Stimulated activated CD8-positive, alpha-beta memory T cell treated with anti-CD3 and anti-CD28 coated beads, Interleukin-4, amount 100 ng/mL, for 1 hour (primary cell): ENCODE measurements at places on chromosomes 12 and 14.

DNA sequence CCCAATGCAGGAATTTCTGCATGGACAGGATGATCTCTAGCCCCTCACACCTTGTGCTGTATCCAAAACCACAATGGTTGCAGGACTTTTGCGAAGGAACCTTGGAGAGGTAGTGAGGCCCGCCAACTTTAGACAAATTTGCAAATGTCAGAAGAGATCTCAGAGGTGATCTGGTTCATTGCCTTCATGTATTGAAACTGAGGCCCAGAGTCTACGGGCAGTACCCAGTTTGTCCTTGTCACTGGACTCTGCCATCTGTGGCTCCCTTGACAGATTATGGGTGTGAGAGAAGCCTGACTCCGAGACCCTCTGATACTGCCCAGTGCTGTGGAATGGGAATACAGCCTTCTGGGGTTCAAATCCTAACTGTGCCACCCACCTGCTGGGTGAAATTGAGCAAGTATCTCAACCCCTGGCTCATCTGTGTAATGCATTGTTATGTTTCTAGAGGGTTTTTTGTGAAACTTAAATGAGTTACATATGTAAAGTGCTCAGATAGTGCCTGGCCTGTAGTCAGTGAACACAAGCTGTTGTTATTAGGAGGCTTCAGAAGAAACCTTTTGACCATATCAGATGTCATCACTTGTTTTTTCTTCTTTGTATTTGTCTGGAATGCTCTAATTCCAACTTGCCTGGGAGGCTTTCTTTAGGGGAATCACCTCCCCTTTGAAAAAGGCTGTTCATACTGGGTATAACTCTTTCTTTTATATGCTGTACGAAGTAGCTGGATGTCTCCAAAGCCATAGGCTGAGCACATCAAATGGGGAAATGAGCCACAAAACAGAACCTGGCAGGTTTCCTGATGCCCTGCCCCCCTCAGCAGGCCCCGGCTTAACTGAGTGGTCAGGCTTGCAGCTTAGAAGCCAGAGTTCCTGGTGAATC, 71.4 kb upstream of the SRSF5 start:
- no peak for DNase-seq

- no peak for DNase-seq
These were observed 170.7 kb upstream of the KITLG start for GRCh38 chr12:88750867-88751543.

- no peak for DNase-seq
These were observed 65.7 kb downstream of the TMEM30B start for GRCh38 chr14:61215222-61216020.

- no peak for DNase-seq
These were observed 5.6 kb downstream of the CDCA4 start for GRCh38 chr14:105015242-105015641.

DNA sequence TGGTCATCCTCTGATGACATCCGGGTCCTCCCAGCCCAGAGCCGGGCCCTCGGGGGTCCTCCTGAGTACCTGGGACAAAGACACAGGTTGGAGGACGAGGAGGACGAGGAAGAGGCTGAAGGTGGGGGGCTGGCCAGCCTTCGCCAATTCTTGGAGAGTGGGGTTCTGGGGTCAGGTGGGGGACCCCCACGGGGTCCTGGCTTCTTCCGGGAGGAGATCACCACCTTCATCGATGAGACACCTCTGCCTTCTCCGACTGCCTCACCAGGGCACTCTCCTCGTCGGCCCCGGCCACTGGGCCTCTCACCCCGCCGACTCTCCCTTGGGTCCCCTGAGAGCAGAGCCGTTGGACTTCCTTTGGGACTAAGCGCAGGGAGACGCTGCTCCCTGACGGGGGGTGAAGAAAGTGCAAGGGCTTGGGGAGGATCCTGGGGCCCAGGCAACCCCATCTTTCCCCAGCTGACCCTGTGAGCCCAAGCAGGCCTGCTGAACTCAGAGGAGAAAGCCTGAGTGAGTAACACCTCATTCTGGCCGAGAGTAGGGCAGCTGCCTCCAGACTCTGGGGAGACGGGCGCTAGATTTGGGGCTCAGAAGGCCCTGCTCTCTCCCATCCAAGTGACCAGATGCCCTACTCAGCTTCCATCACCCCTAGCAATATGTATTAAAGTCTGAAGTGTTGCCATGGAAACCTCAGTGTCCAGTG, 1.3 kb upstream of the P3H3 start:
- no peak for DNase-seq

DNA sequence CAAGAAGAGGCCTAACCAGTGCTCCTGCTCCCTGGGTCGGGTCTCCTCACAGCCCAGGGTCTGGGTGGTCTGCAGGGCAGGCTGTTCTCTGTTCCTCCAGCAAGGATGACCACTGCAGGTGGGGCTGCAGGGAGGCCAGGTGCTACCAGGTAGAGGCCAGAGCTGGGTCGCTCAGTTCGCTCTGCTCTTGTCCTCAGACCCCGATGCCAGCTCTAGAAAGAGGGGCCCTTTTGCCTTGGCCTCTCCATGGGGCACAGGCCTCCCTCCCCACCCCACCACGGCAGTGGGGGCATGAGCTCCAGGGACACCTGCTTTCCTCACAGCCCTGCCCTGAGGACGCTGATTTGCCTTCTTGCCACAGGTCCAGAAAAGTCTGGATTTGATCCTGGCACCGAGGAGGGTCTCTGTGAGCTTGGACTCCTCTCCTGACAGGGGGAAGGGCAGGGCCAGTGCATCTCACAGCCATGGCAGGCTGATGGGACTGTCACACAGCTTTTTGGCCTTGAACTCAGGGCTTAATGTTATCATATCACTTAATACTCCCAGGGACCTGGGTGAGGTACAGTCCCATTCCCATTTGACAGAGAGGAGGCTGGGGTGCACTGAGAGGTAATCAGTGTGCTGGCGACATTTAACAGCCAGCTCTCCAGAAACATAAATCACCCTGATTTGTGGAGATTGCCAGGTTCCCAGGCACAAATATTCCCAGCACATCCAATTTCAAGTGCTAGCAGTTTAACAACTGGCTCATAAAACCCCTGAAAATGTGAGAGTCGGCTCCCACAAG, 273.0 kb upstream of the SFSWAP start:
- DNase-seq, result no peak

- DNase-seq, result no peak
These were observed 37.7 kb upstream of the FOXJ2 start for GRCh38 chr12:7994731-7995205.

DNA sequence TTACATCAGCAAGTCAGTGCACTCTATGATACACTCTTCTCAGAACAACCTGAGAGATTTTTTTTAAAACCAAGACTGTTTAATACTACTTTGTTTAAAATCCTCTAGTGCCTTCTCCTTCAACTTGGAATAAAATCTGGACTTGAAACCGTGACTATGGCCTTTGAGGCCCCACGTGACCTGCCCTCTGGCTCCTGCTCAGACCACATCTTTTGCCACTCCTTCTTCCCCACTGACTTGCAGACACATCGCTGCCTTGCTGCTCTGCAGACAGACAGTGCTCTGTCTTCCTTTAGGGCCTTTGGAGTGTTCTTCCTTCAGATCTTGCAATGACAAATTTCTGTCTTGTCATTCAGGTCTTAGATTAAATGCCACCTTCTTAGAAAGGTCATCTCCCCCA, 48.5 kb downstream of the TTC8 start:
- DNase-seq, result no peak

GRCh38 chr14:66311990-66312389, 174.2 kb upstream of the CCDC196 start:
- DNase-seq, result no peak

DNA sequence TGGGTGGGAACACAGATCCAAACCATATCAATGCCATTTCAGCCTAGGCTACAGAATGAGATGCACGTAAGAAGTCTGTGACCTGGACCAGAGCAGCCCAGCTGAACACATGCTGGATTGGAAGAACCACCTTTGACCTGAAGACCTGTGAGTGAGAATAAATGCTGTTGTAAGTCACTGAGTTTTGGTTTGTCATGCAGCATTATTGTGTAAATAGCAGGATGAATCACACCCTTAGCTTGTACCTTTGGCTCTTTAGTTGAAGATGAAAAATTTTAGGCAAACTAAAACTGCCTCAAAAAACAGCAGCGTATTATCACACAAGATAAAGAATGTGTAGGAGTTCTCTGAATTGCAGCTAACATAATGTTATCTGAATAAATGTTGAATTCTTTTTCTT, 199.4 kb upstream of the LRIG3 start:
- no peak for DNase-seq
